Calu3 (cell line): ENCODE measurements at places on chromosomes 6 and 20. TPM values are rescaled to one million over a fixed set of nuclear protein-coding genes. Genes with fewer than 3 reads are reported as not detected.
A peak's percentile ranks its signal among the peaks of the same experiment; 100 is the strongest.

GRCh38 chr6:121847806-121848522, 412.5 kb downstream of the GJA1 start:
- no peak overlapping the region for H3K27ac ChIP-seq
- no peaks in the 10 kb centered on the region for H3K36me3 ChIP-seq
- no peak for DNase-seq
- no peaks in the 10 kb centered on the region for H3K27me3 ChIP-seq
- H3K4me3 ChIP-seq: no peak overlapping the region

TFAP2D gene
- not detected in 2 replicates for total RNA-seq

DNA sequence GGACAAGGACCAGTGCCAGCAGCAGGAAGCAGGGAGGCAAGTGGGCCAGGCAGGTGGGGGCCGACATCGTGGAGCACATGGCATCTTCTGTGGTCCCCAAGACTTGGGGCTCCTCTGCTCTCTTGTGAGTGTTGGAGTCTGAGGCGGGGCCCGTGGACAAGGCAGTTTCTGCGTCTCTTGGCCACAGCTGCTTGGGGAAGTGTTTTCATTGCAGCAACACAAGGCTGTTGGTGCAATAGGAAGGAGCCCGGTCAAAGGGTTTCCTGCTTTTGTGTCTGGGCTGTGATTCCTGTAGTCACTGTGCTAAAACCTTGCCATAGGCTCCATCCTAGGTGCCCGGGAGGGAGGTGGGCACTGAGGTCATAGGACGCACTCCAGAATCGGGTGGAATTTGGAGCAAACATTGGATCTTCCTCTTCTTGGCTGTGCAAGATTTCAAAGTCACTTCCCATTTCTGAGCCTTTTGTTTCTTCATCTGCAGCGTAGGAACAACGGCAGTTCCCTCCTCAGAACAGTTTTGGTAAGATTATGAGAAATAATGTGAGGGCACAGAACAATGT, at the start of gene SIRPB2:
SIRPB2 (minus strand) TSS at position 140 of the 560 bp plus-strand sequence; CDS start at position 79, 61 bp downstream.
- peaks cover 20% of the 10 kb centered on the region for H3K4me1 ChIP-seq
- H3K36me3 ChIP-seq: no peaks in the 10 kb centered on the region
- H3K27ac ChIP-seq: peak within 1 kb of the TSS; percentile 68

DNA sequence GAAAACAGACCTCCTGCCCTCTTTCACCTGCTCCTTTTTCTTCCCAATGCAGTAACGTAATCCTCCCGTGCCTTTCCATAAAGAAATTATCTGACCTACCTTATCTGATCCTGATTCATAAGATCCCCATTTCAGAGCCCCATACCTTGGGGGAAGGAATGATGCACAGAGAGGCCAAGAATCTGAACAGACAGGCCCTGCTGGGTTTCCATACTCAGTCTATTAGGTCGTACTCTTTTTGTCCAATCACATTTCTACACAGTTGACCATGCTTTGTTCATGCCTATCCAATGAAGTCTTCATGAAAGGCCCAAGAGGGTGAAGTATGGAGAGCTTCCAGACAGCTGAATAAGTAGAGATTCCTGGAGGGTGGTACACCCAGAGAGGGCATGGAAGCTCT, 25.3 kb downstream of the SRPK1 start:
- H3K36me3 ChIP-seq: peaks cover 17% of the 10 kb centered on the region
- peak overlapping the region; percentile 3 for H3K27ac ChIP-seq
- no peaks in the 10 kb centered on the region for H3K27me3 ChIP-seq
- peak; percentile 17 for DNase-seq
- peaks cover 31% of the 10 kb centered on the region for H3K4me1 ChIP-seq

DNA sequence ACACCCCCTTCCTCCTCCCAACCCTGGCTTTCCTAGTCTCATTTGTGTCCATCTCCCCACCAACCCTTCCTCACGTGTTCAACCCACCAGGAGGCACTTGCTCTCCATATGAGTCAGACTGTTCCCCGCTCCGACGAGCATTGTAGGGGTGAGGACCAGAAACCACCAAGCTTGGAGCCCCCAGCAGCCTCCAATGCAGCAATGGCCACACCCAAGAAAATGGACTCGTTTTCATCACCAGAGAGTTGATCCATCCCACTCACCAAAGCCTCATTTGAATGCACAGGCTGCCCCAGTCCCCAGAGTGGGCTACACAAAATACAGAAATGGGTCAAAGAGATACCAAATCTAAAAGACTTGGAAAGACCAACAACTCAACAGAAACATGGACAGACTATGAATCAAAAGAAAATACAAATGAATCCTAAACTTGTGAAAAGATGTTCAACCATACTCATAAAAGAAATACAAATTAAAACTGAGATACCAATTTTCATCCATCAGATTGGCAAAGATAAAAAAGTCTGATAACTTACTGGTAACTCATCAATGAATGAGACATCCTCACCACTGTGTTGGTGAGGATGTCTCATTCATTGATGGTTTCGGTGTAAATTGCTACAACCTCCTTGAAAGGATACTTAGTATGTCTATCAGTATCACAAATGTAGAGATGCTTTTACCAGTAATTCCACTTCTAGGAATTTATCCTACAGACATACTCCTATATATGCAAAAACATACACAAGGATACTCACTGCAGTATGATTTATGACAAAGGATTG, 68.1 kb downstream of the TRERF1 start:
- no peaks in the 10 kb centered on the region for H3K4me1 ChIP-seq
- no peak overlapping the region for H3K4me3 ChIP-seq
- H3K27me3 ChIP-seq: peaks cover 29% of the 10 kb centered on the region
- H3K27ac ChIP-seq: no peak overlapping the region

DNA sequence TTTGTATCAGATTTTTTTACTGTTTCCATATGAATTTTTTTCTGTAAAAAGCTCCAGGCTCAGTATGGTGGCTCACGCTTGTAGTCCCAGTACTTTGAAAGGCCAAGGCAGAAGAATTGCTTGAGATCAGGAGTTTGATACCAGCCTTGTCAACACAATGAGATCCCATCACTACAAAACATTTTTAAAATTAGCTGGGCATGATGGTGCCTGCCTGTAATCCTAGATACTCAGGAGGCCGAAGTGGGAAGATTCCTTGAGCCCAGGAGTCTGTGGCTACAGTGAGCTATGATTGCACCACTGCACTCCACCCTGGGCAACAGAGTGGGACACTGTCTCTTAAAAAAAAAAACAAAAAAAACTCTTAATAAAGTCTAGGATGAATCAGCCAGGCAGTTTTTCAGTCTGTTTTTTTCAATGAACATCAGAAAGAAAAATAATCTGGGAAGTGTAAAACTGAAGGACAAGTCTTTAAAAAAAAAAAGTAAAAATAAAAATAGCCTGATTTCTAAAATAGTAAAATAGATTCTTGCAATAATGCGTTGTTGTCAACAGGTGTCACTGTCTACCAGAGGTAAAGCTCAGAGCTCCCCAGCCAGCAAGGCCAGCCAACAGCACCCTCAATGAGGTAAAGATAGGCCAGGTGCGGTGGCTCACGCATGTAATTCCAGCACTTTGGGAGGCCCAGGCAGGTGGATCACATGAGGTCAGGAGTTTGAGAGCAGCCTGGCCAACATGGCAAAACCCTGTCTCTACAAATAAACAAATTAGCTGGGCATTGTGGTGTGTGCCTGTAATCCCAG, 9.3 kb upstream of the ATG5 start:
- no peak overlapping the region for H3K27ac ChIP-seq
- H3K4me3 ChIP-seq: no peak overlapping the region
- peaks cover 14% of the 10 kb centered on the region for H3K4me1 ChIP-seq
- peak; percentile 53 for DNase-seq

DNA sequence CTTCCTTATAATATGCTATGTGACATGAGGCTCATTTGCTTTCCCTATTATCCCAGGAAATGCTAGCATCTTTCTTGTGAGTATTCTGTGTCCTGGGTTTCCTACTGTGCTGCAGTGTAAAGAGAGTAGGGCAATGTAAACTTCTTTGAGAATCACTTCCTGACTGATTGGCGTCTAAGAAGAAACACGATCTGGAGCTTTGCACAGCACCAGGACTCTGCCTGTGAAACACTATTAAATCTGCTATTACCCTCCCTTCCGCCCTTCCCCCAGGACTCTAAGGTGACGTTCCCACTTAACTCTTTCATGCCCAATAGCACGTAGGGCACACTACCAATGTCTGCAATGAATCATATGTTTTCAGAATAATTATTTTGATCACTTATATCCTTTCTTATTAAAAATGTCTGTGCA, 607.3 kb upstream of the CITED2 start:
- peak; percentile 45 for DNase-seq
- H3K4me3 ChIP-seq: no peak overlapping the region
- H3K36me3 ChIP-seq: peaks cover 9% of the 10 kb centered on the region
- H3K4me1 ChIP-seq: peaks cover 66% of the 10 kb centered on the region
- H3K27ac ChIP-seq: no peak overlapping the region

DNA sequence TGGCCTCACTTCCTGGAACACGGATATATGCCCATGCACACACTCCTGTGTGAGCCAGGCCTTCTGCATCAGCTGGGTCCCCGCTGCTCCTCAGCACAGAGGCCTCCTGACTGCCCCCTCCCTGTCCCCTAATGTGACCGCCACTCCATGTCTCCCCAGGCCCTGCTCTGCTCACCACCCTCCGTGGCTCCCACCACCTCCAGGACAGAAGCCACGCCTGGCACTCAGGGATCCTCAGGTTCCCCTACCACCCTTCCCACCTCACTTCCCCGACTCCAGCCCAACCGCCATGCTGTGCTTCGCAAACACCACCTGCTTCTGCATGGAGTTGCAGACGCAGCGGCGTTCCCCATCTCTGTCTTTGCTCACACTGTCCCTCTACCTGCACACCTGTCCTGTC, 4.3 kb upstream of the SRC start:
- no peak overlapping the region for H3K27ac ChIP-seq
- no peaks in the 10 kb centered on the region for H3K27me3 ChIP-seq
- peaks cover 48% of the 10 kb centered on the region for H3K4me1 ChIP-seq
- peaks cover 29% of the 10 kb centered on the region for H3K36me3 ChIP-seq

- no peaks in the 10 kb centered on the region for H3K4me1 ChIP-seq
- H3K4me3 ChIP-seq: no peak overlapping the region
- DNase-seq: no peak
Measured at GRCh38 chr6:18742406-18742805, 355.3 kb downstream of the RNF144B start.

- no peak overlapping the region for H3K27ac ChIP-seq
- peaks cover 7% of the 10 kb centered on the region for H3K4me1 ChIP-seq
- peaks cover 70% of the 10 kb centered on the region for H3K27me3 ChIP-seq
- no peak overlapping the region for H3K4me3 ChIP-seq
- no peak for DNase-seq
- H3K36me3 ChIP-seq: peaks cover 5% of the 10 kb centered on the region
Measured at GRCh38 chr20:37899105-37900045, 3.6 kb upstream of the VSTM2L start.
